HT1080 (cell line): ENCODE measurements at places on chromosomes 7 and 10. TPM values are rescaled to one million over a fixed set of nuclear protein-coding genes. Genes with fewer than 3 reads are reported as not detected.

PON3 gene
- not detected in 2 replicates for total RNA-seq

THSD7A gene
- total RNA-seq: not detected in 2 replicates

HPS6 gene
- total RNA-seq: 37.6 and 38.5 TPM in 2 replicates

BAMBI gene
- 3.9 and 5.2 TPM in 2 replicates for total RNA-seq

ATXN7L1 gene
- total RNA-seq: 3.3 and 4.6 TPM in 2 replicates

LIPK gene
- not detected in 2 replicates for total RNA-seq

CYP3A4 gene
- total RNA-seq: 0.05 TPM in 1 of 2 replicates, not detected in the other

PIP4K2A gene
- 43.8 and 59.2 TPM in 2 replicates for total RNA-seq

AGAP3 gene
- total RNA-seq: 36.4 and 45.3 TPM in 2 replicates

CALHM1 gene
- not detected in 2 replicates for total RNA-seq
